ENCODE measurements at places on chromosomes 5 and 9. TPM values are rescaled to one million over a fixed set of nuclear protein-coding genes. Genes with fewer than 3 reads are reported as not detected.

SUSD3 gene
- 11.8 TPM for total RNA-seq

GOLGA2 gene
- 83.3 TPM for total RNA-seq

CDH12 gene
- not detected for total RNA-seq

NR6A1 gene
- total RNA-seq = 1.9 TPM

SPATA6L gene
- 0.15 TPM for total RNA-seq

- DNase-seq = no peak
These were observed 873 bp downstream of the C9orf50 start for GRCh38 chr9:129619787-129620668.

DNA sequence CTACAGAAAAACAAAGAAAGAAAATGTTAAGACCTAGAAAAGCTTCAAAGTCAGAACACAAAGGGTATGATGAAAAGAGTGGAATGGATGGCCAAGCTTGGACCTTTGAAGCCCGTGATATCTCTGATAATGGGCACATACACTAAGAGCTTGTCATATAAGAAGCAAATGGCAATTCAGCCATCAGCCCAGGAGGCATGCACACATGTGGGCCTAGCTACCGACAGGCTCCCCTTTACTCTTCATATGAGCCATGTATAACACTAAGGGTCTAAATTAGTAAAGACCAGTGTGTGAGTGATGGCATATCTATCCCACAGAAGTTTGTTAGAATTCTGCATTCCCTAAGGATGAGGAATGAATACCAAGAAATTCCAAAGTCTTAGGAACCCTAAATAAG lies 20.1 kb downstream of the GRHPR start:
- DNase-seq = no peak

- no peak for DNase-seq
These were observed 294.0 kb downstream of the MED10 start for GRCh38 chr5:6084376-6084775.

DNA sequence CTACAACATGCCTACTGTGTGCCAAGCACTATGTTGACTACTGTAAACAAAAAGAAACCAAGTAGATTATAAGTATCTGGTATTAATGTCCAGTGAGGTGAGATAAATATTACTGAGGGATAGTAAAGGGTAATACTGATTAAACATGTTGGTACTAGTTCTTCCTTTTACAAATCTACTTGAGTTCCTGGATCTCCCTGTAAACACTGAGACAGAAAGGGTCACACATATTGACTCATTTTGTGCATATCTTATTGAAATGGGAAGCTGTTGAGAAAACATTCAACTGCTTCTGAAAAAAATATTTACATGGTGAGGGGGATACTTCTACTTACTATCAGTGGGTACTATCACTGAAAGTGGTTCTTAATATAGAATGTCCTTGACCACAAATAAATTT lies 24.3 kb downstream of the EFNA5 start:
- no peak for DNase-seq

- DNase-seq = peak; percentile 13
These were observed 21.0 kb upstream of the PPARGC1B start for GRCh38 chr5:149708981-149709594.

GRCh38 chr5:42499016-42499415 lies 75.8 kb downstream of the GHR start:
- DNase-seq = no peak

- no peak for DNase-seq
These were observed 77.0 kb upstream of the SMARCA2 start for GRCh38 chr9:1938135-1938534.

GRCh38 chr9:125341566-125341965 lies 79.9 kb downstream of the GAPVD1 start:
- DNase-seq = no peak

- no peak for DNase-seq
These were observed 417.7 kb downstream of the TAF11L14 start for GRCh38 chr5:18051953-18052352.

- DNase-seq = no peak
These were observed 139.3 kb upstream of the FBXL17 start for GRCh38 chr5:108521011-108521700.

- no peak for DNase-seq
These were observed 23.9 kb upstream of the PPP1R2B start for GRCh38 chr5:156826150-156826549.

DNA sequence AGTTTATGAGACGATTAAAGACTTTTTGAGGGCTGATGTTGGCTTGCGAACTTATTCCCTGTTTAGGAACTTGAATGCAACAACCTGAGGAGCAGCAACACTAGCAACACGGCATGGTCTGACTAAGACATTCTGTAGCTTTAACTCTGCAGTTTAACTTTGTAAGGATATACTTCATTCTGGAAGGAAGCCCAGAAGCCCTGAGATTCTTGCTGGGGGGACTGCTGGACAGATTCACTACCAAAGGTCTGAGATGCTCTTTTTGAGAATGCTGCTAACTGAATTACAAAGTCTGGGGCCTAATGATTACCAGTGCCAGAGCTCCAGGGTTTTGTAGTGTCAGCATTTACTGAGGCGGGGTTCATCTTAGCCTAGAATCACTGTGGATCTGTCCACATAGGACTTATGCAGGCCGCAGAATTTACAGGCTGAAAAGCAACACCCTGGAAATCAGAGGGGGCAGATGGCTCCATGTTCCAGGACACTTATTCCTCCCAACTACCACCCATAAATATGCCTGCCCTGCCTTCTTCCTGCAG lies 537.1 kb upstream of the CDH18 start:
- DNase-seq = no peak

DNA sequence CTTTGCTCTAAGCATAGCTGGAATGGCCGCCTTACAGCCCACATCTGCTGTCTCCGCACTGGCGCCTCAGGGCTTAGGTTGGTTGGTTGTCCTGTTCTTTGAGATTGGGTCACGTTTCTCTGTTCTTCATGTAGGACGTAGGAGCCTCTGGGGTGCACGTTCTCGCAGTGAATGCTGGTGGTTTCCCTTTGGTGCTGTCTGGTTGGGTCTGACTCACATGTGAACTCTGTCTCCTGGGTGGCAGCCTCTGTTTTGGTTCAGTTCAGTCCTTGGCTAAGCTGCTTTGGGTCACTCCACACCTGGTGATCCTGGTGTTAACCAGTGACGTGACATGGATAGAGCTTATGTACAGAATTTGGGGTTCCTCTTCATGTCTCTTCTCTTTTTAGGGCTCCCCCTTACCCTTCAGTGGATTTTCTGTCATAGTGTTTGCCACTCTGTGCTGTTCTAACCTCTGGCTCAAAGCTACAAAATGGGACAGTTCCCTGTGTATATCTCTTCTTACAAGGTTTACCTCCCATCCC lies 12.6 kb upstream of the LPCAT1 start:
- DNase-seq = peak; percentile 58

- DNase-seq = no peak
These were observed 139.8 kb downstream of the NUDT12 start for GRCh38 chr5:103422756-103423155.

GRCh38 chr5:129018837-129019236 lies 53.5 kb downstream of the SLC27A6 start:
- no peak for DNase-seq

- DNase-seq = no peak
These were observed 5.0 kb downstream of the CHSY3 start for GRCh38 chr5:129909225-129909624.

DNA sequence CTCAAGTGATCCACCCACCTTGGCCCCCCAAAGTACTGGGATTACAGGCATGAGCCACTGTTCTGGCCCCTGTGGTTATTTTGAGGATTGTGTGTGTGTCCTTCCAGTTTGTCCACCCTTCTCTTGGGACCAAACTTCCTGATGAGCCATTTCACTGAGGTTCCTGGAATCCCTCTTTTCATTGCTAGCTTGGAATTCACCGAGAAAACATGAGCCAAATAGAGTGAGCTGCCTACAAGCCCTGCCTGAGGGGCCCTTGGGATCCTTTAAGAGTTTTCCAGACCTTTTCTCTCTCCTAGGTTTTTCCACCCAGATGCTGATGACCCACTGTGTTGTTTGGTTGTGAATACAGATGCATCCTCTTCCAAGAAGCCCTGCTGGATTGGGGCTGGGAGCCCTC lies 13.2 kb upstream of the KIF12 start:
- DNase-seq = no peak

DNA sequence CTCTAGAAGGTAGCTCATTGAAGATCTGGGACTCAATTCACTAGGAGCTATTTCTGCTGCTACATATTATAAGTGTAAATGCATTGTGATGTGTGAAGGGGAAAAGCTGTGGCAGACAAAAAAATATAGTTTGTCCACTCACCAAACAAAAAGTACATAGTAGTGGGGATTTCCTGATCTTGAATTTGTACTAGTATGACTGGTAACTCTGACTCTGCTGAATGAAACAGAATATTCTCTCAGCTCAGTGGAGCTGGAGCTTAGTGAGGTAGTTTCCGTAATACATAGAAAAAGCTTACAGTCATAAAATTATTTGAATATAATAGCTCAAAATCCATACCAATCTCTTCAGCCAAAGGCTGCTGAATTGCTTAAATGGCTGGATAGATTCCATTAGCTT lies 455.6 kb upstream of the CD180 start:
- DNase-seq = no peak

- DNase-seq = no peak
These were observed 427.7 kb downstream of the SH3GL2 start for GRCh38 chr9:18006591-18006990.

DNA sequence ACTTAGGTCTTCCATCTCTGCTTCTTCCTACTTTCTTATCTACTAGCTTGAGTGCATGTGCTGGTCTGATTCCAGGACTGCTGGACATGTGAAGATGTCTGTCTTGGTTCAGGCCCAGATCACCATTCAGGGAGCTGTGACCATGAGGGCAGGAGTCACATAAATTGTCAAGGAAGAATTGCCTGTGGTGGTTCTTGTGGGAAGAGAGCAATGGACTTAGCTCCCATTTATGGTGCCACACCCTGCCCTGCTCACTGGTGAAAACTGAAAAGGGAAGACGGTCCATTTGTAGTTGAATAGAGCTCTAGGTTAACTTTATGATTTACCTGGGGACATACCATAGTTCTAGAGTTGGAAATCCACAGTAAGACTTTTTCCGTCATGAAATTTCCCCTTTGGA lies 244.3 kb upstream of the ZNF608 start:
- no peak for DNase-seq

- DNase-seq = peak; percentile 7
These were observed 27.6 kb upstream of the SMIM23 start for GRCh38 chr5:171757853-171758535.

- no peak for DNase-seq
These were observed 17.5 kb upstream of the CCDC192 start for GRCh38 chr5:127685662-127686061.

DNA sequence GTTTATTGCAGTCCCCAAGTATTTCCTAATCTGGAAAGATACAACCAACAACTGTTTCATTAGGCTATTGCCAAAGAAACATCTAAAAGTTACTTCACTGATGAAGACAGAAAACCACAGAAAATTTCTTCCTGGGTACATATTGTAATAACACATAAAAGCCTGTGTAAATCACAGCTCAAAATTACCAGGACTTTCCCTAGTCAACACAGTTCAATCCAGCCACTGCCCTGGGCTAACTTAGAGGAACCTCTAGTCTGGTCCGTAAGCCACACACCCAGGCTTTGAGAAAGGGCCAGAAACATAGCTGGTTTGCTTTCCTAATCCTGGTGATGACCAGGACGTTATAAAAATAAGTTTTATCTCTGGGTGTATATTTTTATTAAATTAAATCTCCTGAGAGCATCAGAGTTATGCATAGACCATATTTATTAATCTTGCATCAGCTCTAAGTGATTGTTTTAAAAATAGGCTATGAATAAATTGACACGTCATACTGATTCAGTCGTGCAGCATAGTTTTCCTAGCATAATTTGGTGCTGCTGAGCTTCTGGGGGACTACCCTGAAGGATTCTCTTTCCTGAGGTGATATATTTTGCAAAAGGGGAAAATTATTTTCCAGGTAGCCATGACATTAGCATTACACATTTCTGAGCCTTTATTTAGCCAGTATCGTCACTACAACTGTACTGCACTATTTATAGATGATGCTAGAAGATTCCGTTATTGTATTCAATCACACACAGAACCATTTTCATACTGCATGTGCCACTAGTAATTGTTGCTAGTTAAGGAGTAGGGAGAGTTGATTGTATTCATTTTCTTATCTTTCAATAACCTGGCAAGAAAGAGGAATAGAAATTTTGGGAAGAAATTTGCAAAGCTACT lies 12.6 kb upstream of the MUSK start:
- DNase-seq = peak; percentile 75

DNA sequence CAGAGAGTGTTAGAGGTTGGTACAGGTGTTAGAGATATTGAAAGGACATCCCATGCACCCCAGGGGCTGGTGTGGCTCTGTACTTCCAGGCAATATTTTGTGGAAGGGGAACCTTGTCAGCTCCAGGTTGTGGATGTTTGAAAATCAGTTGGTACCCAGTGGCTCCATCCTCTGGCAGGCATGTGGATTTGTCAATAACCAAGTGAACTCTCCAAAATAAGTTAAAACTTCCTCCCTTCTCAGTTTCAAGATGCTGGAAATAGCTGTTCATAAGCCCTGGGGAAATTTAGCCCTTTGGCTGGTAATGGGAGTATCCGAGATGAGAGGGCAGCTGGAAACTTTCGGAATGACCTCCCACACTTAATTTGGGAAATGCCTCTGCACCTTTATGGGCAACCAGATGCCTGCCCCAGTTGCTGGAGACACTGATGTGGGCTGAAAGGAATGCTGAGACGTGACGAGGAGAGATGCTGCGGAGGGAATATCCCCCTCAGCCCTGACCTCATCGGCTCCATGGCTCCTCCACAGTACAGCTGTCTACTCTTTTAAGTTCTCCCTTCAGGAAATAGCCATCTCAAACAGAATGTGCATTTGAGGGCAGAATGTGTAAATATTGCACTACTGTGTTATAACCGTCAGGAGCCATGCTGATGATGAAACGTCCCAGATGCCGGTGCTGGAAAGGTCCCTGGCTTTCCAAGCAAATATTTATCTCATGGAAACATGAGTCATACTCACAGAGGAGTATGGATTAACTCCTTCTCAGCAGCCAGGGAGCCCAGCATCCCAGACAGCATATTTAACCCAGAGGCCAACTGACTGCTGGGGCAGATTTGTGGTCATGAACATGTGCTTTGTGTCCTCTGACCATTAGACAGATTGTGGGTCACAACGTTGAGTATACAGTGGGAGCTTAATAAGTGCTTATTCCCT lies 29.5 kb downstream of the TGFBI start:
- DNase-seq = peak; percentile 78

- no peak for DNase-seq
These were observed 663.8 kb upstream of the CDH9 start for GRCh38 chr5:27701931-27702903.

Data from right atrium auricular region (tissue), 2 donors.